ENCODE measurements at places on chromosomes 4 and X.

GRCh38 chr4:141352909-141353525 lies 132.3 kb downstream of the ZNF330 start:
- DNase-seq = peak; percentile 30

DNA sequence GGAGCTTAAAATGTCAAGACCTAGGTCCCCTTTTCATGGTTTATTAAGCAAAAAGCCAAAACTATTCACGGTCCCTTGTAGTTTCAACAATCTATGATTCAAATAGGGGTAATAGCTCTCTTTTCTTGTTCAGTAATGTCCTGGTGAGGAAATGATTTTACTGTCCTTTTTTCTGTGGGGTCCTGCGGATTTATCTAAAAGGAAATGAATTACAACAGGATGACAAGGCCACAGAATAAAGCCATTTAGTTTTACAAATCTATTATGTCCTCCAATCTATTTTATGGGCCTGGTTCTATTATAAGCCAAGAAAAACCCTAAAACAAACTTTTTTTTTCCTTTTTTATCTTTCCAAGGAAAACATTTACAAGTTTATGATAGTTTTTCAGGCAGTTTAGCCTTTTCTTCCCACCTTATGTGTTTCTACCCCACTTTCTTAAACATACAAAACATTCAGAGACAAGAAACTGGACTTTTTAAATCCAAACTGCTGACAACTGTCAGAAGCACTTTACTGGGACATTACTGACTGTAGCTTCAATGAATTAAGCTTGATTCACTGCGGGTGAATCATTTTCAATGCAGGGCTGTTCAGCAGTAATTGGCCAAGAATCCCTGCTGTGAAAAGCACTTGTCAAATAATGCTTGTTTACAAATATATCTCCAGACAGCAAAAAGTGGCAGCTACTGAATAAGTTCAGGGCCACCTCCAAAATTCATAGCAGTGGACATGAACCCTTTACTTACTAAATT lies 4.3 kb downstream of the EPHA5 start:
- DNase-seq = peak; percentile 68

GRCh38 chr4:117984366-117984680 lies 50.0 kb upstream of the NDST3 start:
- DNase-seq = no peak

DNA sequence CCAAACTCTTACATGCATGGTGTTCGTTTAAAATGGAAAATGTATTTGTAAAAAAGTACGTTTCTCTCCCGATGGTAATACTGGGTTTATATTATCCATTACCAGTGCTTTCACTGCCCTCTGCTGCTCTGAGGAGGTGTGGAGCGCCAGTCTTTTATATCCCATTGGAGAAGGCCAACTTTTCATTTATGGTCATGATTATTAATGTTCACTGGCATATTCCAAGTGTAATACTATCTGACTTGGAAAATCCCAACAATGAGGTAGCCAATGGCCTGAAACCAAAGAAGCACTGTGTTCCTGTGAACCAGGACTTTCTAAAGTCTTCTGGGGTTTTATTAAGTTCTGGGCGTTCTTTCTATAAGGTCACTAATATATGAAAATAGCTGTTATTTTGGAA lies 80.7 kb downstream of the SYNPO2 start:
- peak; percentile 44 for DNase-seq

- DNase-seq = peak; percentile 88
These were observed 3.7 kb upstream of the MAEA start for GRCh38 chr4:1285790-1286553.

DNA sequence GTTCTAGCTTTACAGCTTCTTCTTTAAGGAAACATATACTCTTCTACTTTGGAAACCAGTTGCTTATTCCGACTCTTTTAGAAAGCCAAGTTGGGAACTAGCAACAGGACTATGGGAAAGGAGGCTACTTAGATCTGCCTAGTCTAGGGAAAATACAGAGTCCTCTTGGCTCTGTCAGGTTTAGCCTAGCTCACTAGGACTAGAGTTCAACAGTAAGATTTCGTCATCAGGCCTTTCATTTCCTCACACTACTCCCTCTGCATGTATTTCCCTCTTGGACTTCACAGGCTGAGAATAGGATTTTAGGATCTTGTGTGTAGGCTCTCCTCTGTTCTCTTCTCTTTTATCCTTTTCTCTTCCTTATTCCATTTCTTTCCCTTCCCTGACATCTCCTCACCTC lies 409.8 kb downstream of the AR start:
- no peak for DNase-seq

GRCh38 chr4:143025081-143025704 lies 159.5 kb upstream of the USP38 start:
- DNase-seq = peak; percentile 54

GRCh38 chr4:124199755-124200154 lies 512.8 kb downstream of the ANKRD50 start:
- DNase-seq = no peak

DNA sequence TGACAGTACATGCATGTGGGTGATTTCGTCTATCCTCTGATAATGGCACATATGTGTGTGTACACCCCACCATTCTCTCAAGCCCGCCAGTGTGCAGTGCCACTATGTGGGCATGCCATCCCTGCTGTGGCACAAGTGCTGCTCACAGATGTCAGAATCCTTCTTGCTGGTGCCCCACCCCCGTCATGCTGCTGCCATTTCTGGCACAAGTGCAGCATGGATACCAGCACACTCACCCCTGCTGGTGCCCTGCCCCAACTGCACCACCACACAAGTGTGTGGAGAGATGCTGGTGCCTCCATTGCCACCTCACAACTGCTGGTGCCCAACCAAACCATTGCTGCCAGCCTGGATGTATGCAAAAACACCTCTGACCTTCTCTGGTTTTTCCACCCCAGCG lies 1133.8 kb downstream of the TECRL start:
- no peak for DNase-seq

DNA sequence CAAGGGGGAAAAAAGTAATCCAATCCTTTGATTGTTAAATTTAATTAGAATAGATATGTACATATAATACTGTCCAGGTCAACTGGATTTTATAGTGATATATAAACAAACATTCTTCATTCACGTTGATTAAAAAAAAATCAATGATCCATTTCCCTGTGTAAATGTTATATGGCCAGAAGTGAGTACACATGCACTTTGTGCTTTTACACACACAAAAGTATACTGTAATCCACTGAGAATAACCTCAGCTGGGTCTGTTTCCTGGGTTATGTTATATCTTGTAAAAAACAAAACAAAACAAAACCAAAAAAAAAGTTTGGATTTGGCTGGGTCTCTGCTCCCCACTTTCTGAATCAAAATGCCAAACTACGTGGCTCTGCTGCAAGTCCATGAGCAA lies 51.7 kb downstream of the WFS1 start:
- no peak for DNase-seq

DNA sequence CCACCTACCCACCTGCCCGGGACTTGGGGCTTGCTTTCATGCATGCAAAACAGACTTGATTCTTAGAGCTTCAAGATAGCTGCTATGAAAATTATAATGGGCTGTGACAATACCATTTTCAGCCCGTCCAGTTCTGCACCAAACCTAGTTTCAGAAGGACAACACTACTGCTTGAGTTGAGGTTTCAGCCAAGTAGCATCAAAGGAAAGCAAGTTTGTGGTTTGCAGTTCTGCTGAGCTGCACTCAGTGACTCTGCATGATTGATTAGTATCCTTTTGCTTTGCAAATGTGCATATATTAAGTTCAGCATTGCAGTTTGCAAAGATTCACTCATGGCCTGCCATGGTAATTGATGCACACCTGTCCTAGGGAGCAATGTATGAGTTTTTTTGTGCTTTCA lies 442.7 kb downstream of the RPA4 start:
- no peak for DNase-seq

- no peak for DNase-seq
These were observed 5.5 kb downstream of the RPS6KA6 start for GRCh38 chrX:84182516-84182915.

GRCh38 chrX:35826503-35826902 lies 28.4 kb downstream of the MAGEB16 start:
- peak; percentile 46 for DNase-seq

DNA sequence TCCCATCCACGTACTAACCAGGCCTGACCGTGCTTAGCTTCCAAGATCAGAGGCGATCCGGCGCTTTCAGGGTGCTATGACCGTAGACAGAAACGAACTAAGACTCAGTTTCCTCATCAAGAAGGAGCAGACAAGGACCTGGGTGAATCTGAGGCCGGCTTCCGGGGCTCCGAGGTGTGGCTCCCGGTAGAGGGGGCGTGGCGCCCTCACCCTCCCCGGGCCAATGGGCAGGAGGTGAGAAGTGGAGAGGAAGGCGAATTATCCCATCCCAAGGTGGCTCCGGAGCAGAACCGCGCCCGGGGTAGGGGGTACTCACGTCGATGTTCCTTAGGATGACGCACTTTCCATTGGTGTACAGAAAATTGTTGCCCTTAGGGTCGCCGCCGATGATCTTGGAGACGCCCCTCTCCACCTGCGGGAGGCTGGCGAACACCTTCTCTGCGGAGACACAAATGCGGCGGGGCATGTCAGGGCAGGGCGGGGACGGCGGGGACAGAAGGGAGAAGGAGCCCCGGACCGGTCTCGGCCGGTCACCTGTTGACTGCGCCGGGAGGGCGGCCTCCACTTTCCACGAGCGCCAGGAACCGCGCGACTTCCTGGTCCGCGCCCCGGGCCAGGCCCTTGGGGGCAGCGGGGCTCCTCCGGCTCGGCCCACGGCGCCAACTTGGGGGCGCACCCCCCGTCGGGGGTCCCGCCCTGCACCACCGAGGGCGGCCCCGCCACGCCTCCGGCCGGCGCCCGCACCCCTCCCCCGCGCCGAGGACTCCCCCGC lies 616 bp downstream of the WDR1 start:
- DNase-seq = peak; percentile 56
